ENCODE measurements at places on chromosomes 2 and 18.

- H3K27me3 ChIP-seq: peaks cover 46% of the 10 kb centered on the region
- no peak overlapping the region for H3K4me3 ChIP-seq
- no peaks in the 10 kb centered on the region for H3K36me3 ChIP-seq
- no peak overlapping the region for H3K27ac ChIP-seq
Measured at GRCh38 chr2:44918095-44918775, 23.3 kb upstream of the SIX3 start.

DNA sequence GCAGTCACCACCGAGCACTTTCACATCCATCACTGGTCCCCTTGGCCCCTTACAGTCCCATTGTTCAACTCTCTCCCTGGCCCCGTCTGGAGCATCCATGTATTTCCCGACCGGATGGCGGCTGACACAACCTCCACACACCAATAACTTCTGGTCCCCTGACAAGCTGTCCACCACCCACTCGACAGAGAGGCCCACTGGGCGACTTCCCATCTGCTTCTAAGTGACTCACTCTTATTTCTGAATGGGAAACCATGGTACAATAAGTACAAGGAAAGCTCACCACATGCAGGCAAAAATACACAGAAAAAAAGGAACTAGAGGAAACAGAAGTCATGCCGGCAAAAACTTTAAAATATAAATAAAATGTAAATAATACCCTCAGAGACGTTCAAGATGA, 82.9 kb upstream of the RAB12 start:
- DNase-seq: no peak
- no peak overlapping the region for H3K4me3 ChIP-seq
- no peaks in the 10 kb centered on the region for H3K4me1 ChIP-seq
- no peaks in the 10 kb centered on the region for H3K27me3 ChIP-seq

DNA sequence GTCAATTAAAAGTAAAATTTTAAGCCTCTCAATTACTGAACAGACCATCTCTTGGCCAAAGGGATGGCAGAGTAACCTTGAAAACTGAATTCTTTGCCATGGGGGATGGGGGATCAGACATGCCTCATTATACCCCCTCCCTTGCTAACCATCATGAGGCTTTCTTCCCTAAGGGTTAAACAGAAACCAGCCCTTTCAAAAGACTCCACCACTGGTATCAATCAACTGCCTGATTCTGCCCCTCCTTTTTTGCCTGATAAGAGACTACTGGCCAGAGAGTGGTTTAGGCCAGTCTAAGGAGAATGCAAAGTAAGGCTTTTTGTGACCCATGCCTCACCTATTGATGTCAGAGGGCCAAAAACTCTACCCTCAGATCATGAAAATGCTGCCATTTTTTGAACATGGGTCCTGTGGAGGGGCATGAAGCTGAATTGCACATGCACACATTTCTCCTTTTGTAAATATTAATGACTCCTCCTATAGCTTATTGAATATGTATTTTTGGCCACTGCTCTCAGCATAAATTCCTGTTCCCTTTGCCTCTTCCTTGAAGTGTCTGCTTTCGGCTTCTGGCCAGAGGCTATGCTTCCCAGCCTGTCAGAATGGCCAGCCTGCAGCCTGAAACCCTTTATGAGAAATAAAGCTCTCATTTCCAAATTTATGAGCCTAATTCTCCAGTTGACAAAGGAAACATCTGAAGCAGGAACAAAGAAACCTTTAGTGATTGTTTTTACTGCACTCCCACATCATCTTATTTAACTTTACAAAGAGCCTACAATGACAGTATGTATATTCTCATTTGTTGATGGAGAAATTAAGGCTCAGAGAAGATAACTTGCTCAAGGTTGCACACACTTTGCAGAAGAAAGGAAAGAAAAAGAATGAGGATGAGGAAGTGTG, 270.7 kb upstream of the CELF4 start:
- no peak overlapping the region for H3K27ac ChIP-seq
- H3K36me3 ChIP-seq: no peaks in the 10 kb centered on the region
- DNase-seq: no peak
- H3K4me3 ChIP-seq: no peak overlapping the region
- no peaks in the 10 kb centered on the region for H3K27me3 ChIP-seq

DNA sequence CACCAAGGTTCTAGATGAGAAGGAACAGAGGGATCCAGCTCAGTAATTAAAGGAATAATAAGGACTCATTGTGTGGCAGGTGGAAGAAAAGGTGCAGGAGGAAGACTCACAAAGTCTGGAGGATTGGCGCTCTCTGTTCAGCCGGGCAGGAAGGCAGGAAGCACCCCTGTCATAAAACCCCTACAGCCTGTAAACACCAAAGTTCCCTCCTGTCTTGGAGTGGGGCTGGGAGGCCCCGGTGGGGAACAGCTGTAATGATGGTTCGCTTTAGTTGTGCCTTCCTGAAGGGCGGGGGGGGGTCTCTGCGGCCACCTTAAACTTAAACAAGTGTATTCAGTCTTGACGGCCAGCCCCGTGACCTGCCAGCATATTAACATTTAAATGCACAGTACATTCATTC, 84.3 kb downstream of the GBX2 start:
- no peaks in the 10 kb centered on the region for H3K27me3 ChIP-seq
- DNase-seq: no peak
- H3K4me1 ChIP-seq: no peaks in the 10 kb centered on the region
- H3K4me3 ChIP-seq: no peak overlapping the region
- no peaks in the 10 kb centered on the region for H3K36me3 ChIP-seq

GRCh38 chr18:28890791-28891190, 713.9 kb upstream of the CDH2 start:
- no peak overlapping the region for H3K27ac ChIP-seq
- no peak overlapping the region for H3K4me3 ChIP-seq
- no peaks in the 10 kb centered on the region for H3K4me1 ChIP-seq

GRCh38 chr18:65754121-65754520, 3.3 kb downstream of the CDH7 start:
- no peak overlapping the region for H3K4me3 ChIP-seq
- peaks cover 16% of the 10 kb centered on the region for H3K27me3 ChIP-seq
- no peak for DNase-seq
- H3K27ac ChIP-seq: no peak overlapping the region
- no peaks in the 10 kb centered on the region for H3K4me1 ChIP-seq
- no peaks in the 10 kb centered on the region for H3K36me3 ChIP-seq

DNA sequence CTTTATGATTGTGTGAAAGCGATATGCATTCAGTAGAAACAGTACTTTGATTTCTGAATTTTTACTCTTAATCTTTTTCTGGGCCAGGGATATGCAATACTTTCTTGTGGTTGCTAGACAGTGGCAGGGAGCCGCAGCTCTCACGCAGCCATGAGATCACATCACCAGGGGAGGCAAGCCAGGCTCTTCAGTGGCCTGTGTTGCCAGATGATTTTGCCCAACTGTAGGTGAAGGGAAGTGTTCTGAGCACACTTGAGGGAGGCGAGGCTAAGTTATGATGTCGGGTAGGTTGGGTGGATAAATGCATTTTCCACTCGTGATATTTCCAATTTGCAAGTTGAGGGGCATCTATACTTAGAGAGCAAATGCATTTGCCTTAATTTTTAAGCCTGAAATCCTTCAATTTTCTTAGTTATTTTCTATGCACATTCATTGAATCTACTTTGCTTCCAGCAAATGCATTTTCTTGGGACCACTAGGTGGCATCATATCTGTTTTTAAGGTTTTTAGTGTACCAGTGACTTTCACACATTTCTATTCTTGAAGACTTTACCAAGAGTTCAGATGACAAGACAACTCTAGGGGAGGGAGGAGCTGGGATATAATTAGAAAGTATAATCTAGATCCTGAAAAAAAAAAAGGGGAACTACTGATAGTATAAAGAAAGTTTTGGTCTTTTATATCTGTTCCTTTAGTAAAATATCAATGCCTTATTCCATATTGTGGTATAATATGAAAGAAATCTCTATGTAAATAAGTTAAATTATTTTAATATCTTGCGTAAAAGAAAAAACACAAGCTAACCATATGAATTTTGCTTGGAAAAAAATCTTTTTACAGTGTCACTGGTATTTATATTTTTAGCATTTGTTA, 643.3 kb downstream of the SOCS6 start:
- no peaks in the 10 kb centered on the region for H3K36me3 ChIP-seq
- no peaks in the 10 kb centered on the region for H3K4me1 ChIP-seq
- no peak overlapping the region for H3K4me3 ChIP-seq
- no peak overlapping the region for H3K27ac ChIP-seq
- no peak for DNase-seq

GRCh38 chr2:228735697-228736096, 535.4 kb downstream of the PID1 start:
- no peak for DNase-seq
- no peaks in the 10 kb centered on the region for H3K27me3 ChIP-seq
- H3K36me3 ChIP-seq: no peaks in the 10 kb centered on the region
- no peak overlapping the region for H3K4me3 ChIP-seq
- no peak overlapping the region for H3K27ac ChIP-seq
- H3K4me1 ChIP-seq: no peaks in the 10 kb centered on the region

GRCh38 chr2:18484625-18485024, 75.8 kb downstream of the RDH14 start:
- H3K36me3 ChIP-seq: no peaks in the 10 kb centered on the region
- H3K27ac ChIP-seq: no peak overlapping the region
- no peak for DNase-seq
- H3K4me1 ChIP-seq: no peaks in the 10 kb centered on the region

- H3K27ac ChIP-seq: no peak overlapping the region
- DNase-seq: no peak
- H3K4me1 ChIP-seq: no peaks in the 10 kb centered on the region
- peaks cover 38% of the 10 kb centered on the region for H3K27me3 ChIP-seq
Measured at GRCh38 chr18:12302391-12303147, 5.5 kb upstream of the TUBB6 start.

Measured in thymus (tissue), 14 donors.